H1 (cell line): ENCODE measurements at places on chromosomes 5 and 9. TPM values are rescaled to one million over a fixed set of nuclear protein-coding genes. Genes with fewer than 3 reads are reported as not detected.
A peak's percentile ranks its signal among the peaks of the same experiment; 100 is the strongest.

The SPINK13 gene
- total RNA-seq: not detected in 2 replicates

The DPP7 gene
- 21.2 and 21.5 TPM in 2 replicates for total RNA-seq

The INSL6 gene
- total RNA-seq: not detected in 2 replicates

DNA sequence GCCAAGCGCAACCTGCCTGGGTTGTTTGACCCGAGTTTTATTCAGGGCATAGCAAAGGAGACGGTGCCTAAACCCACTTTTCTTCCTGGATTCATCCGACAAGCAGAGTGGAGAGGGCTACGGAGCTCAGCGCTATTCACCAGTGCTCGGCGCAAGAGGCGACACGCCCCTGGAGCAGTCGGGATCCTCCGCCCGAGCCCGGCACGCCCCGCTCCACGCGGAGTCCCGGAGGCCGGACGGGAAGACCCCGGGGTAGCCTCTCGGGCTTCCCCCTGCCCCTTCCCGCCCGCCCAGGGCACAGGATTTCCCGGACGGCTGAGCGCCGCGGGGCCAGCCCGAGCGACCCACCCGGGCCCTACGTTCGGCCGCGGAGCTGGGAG lies 427 bp downstream of the SERINC5 start:
- H3K27me3 ChIP-seq: no peaks in the 10 kb centered on the region
- no peak for DNase-seq
- peak overlapping the region; percentile 79 for H3K4me3 ChIP-seq
- H3K27ac ChIP-seq: no peak overlapping the region
- no peaks in the 10 kb centered on the region for H3K36me3 ChIP-seq

DNA sequence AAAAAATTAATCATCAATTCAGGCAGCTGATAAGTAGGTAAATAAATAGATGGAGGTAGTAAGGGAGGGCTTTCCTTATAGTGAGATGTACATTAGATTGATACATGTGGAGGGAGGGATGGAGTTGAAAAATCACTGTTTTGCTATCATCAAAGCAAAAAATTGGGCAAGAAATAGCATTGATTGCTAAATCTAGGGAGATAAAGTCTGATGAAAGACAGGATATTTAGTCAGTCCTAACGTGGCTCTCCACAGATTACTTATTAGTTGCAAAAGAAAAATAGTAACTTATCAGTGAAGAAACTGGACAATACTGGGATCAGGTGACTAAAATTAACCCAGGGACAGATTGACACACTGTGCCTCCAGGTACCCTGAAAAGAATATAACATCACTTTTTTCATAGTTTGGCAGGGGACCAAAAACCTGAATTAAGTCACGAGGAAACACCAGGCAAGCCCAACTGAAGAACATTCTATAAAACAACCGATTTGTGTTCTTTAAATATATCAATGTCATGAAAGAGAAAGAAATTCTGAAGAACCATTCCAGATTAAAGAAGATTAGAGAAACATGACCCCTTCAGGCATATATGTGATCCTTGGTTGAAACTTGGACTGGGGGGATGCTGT lies 27.1 kb upstream of the GOLPH3 start:
- no peak overlapping the region for H3K27ac ChIP-seq
- no peaks in the 10 kb centered on the region for H3K36me3 ChIP-seq
- no peaks in the 10 kb centered on the region for H3K4me1 ChIP-seq
- DNase-seq: no peak
- no peaks in the 10 kb centered on the region for H3K27me3 ChIP-seq
- no peak overlapping the region for H3K4me3 ChIP-seq

- peak within 1 kb of the TSS; percentile 67 for H3K4me3 ChIP-seq
- H3K27me3 ChIP-seq: no peaks in the 10 kb centered on the region
- peaks cover 5% of the 10 kb centered on the region for H3K4me1 ChIP-seq
Measured at GRCh38 chr5:43602461-43603343, at the start of gene NNT. NNT (plus strand) TSS chr5:43603180; CDS start chr5:43609196, 6,016 bp downstream.

DNA sequence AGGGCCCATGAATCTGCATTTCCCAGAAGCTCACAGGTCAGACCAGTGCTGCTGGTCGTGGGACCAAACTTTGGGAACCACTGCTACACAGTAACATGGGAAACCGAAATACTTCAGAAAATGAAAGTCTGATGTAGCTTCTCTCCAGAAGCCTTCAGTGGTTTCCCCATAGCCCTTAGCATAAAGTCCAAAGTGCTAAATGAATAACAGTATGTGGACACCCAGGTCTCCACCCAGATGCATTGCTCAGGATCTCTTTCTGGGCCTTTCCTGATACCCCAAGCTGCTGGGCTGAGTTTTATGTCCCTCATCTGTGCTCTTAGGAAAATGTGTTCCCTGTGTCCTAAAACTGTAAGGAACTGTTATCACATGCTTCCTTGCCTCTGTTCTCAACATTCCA lies 100.4 kb downstream of the NFIB start:
- no peak overlapping the region for H3K4me3 ChIP-seq
- no peak overlapping the region for H3K27ac ChIP-seq
- DNase-seq: no peak
- H3K27me3 ChIP-seq: no peaks in the 10 kb centered on the region
- H3K36me3 ChIP-seq: no peaks in the 10 kb centered on the region

DNA sequence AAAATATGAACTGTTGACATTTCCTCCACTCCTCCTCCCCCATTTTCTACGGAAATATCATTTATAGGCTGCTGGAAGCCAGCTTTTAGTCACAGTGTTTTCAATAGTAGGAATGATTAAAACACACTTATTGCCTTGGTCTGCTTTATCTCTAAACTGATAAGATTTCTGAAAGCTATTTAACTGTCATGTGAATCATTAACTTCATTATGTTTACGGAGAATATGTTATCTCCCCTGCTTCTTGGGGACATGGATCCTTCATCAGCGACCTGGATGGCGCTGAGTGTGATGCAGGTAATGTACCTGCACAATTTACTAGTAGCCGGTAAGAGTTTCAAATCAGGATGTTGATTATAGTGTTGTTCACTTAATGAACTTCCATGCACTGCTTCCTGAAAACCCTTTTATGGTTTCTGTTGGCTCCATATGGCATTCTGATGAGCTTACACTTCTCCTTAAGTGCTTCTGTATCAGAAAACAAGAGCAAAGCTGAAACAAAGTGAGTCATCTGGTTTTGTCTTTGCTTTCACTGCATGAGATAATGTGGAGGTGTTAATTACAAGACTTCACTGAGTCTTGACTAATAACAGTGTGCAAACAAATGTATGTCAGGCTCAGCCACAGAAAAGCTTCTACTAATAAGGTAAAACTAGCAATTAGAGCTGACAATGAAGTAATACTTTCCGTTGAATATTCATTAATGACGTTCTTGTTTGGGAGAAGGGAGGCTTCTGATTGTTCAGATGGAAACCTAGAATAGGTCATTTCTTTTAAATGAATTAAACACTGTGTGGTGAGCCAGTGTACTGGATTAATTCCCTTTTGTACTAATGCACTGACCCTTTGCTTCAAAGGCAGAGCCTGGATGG lies 162.4 kb upstream of the ZNF608 start:
- no peak overlapping the region for H3K27ac ChIP-seq
- DNase-seq: no peak
- H3K4me1 ChIP-seq: peaks cover 8% of the 10 kb centered on the region
- H3K36me3 ChIP-seq: no peaks in the 10 kb centered on the region
- peaks cover 6% of the 10 kb centered on the region for H3K27me3 ChIP-seq

DNA sequence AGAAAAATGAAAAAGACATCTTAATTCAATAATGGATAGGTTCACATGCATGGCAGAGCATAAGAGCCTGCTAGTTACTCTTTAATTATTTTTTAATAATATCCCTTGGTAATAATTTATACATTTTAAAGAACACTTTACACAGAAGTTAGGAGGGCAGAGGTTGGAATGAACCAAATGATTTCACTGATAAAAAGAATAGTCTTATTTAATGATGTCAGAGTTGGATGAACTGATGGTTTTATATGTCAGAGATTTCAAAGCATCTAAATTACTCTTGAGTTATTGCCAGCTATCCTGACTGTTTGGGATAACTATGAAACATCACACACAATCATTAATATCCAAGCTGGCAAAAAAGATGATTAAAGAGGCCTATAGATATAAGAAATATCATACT lies 244.8 kb downstream of the CSNK1G3 start:
- H3K36me3 ChIP-seq: no peaks in the 10 kb centered on the region
- H3K4me3 ChIP-seq: no peak overlapping the region
- no peak for DNase-seq

GRCh38 chr9:76531231-76531780 lies 72.3 kb downstream of the GCNT1 start:
- H3K36me3 ChIP-seq: peaks cover 3% of the 10 kb centered on the region; the same call in 1 of the 2 replicates
- H3K4me1 ChIP-seq: no peaks in the 10 kb centered on the region
- no peaks in the 10 kb centered on the region for H3K27me3 ChIP-seq
- no peak overlapping the region for H3K27ac ChIP-seq

DNA sequence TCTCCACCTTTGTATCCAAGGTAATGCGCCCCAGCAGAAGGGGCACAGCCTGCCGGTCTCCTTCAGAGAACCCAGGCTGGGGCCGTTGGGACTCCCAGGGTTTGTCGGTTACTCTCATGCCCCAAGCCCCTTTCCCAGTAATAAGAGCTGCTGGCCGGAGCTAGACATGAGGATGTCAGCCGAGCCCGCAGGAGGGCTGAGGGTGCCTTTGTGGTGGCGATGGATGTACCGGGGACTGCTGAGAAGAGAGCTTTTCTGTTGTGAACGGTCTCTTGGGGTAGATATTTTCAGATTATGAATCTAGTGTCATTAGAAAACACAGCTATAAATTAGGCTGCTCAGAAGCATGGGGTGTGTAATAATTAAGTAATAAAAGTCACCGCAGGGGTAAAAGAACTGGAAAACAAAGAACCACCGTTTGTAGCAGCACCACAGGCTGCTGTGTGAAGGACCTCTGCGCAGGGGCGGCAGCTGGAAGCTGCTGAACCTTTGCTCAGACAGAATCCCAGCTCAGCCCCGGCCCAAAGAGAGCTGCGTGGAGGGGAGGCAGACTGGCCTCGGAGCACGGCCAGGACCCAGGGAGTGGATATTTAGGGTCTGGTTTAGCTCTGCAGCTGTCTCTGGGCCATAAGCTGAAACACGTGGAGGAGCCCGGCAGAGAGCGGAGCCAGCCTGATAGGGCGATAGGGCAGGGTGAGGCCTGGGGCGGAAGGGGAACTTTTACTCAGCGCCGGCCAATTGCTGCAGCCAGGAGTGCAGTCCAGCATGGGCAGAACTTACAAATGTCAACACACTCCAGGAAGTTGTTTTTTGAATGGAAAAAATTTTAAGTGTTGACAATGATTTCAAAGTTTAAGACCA lies 50.5 kb upstream of the BARHL1 start:
- DNase-seq: no peak
- no peak overlapping the region for H3K27ac ChIP-seq
- no peaks in the 10 kb centered on the region for H3K36me3 ChIP-seq
- H3K27me3 ChIP-seq: no peaks in the 10 kb centered on the region
- H3K4me1 ChIP-seq: no peaks in the 10 kb centered on the region

GRCh38 chr9:22064957-22065356 lies 55.9 kb upstream of the CDKN2B start:
- H3K4me3 ChIP-seq: no peak overlapping the region
- no peak for DNase-seq
- H3K27me3 ChIP-seq: no peaks in the 10 kb centered on the region
- H3K4me1 ChIP-seq: no peaks in the 10 kb centered on the region
- no peak overlapping the region for H3K27ac ChIP-seq
